ENCODE measurements at places on chromosomes 13 and 19.

GRCh38 chr13:70237131-70237530 is 128.9 kb upstream of the KLHL1 start:
- DNase-seq, result no peak

- no peak for DNase-seq
These were observed 3.7 kb downstream of the TINCR start for GRCh38 chr19:5563935-5564612.

GRCh38 chr19:30780032-30780431 is 407.8 kb downstream of the ZNF536 start:
- no peak for DNase-seq

- DNase-seq, result no peak
These were observed 7.5 kb upstream of the PLA2G4C start for GRCh38 chr19:48118131-48118517.

- DNase-seq, result peak; percentile 6
These were observed 62.0 kb upstream of the EDNRB start for GRCh38 chr13:77980592-77980991.

DNA sequence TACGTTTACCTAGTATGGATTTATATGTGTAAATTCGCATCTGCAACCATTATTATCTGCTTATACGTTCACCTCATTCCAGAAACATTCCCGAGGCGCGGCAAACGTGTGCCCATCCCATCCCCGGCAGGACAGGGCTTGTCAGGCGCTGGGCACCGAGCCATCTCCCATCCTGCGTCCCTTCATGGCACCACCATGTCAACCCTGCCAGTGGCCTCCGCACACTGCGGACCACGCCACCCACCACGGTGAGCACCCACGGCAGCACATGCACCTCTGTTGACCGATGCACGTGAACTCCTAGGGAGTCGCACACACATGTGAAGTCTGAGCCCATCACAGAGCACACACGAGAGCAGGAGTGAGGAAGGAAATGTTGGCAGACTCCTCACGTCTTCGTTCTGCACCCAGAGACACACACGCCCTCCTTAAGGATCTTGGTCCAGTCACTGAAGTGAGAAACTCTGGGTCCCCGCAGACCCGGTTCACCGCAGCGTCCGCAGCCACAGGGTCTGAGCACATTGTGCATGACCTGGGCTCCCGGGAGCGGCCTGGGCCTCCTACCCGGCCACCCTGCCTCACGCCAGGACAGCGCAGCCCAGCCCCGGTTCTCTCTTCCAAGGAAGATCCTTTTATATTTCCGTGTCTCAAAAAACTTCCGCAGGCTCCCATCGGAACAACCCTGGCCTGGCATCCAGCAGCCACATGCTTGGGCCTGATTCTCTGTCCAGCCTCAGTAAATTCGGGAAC is 68.4 kb upstream of the C13orf46 start:
- no peak for DNase-seq

GRCh38 chr13:64568748-64569147 is 2661.4 kb downstream of the PCDH9 start:
- no peak for DNase-seq

DNA sequence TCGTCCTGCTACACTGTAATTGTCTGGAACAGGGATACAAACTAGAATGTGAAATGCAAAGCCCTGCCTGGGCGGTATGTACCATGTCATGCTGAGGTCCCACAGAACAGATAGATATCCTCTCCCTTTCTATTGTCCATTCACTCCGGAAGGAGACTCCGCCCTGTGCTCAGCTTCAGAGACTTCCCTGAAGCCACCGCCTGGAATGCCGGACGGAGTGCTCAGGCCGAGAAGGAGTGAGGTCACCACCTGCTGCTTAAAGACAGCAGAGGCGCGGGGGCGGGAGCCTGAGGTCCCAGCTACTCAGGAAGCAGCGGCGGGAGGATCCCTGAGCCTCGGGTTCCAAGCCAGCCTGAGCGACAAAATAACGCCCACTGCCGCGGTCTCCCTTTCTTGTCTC is 890 bp upstream of the ZNF611 start:
- no peak for DNase-seq

GRCh38 chr13:44142941-44143665 is 230.5 kb upstream of the SERP2 start:
- peak; percentile 77 for DNase-seq

GRCh38 chr13:74966814-74967424 is 515.0 kb downstream of the TBC1D4 start:
- no peak for DNase-seq

DNA sequence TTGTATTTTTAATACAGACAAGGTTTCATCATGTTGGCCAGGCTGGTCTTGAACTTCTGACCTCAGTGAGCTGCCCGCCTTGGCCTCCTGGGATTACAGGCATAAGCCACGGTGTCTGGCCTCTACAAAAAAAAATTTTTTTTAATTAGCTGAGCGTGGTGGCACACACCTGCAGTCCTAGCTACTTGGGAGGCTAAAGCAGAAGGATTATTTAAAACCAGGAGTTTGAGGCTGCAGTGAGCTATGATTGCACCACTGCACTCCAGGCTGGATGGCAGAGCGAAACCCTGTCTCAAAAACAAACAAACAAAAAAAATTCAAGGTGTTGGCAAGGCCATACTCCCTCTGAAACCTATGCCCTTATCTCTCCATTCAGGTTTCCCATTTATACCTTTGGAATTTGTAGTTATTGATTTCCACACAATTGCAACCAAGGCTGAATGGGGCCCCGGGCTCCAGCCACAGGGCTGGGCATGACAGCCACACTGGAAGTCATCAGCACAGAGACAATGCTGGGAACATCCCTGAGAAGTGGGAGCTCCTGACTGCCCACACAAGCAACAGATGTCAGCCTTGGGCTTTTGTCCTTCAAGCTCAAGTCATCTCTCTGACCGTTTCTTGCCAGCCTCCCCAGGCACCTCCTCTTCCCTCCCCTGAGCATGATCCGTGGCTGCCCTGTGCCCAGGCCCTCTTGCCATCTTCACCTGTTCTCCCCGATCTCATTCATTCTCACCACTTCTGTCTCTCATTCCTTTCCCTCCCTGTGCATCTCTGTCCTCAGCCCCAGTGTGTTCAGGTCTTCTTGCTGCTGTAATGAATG is 27.2 kb upstream of the CALM3 start:
- no peak for DNase-seq

DNA sequence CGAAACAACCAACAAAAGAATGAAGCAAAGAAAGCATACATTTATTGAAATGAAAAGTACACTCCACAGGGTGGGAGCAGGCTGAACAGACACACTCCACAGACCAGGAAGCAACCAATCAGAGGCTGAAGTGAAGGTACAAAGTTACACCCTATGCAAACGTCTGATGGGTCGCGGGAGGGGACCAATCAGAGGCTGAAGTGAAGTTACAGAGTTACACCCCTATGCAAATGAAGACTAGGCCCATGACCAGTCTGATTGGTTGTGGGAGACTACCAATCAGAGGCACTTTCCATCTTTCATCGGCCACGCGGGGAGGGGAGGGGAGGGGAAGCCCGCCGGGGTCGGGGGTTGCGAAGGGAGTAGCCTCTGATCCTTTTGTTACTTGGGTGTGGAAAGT is 12.4 kb upstream of the FBL start:
- DNase-seq, result peak; percentile 6

DNA sequence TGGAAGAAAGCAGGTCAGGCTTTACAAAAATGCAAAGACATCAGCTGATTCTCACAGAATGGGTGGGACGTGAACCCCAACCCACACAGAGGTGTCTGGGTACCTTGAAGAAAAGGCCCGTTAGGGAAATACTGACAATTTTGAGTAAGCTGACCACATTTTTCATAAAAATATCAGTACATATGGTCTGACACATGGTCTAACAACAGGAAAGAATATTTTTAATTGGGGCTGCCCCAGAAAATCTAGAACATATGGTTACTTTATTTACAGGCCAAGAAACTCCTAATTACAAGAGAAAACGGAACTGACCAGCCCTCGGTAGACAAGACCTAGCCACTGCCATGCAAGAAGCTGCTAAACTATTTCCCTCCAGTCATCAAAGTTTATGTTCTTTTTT is 48.7 kb upstream of the ITM2B start:
- DNase-seq, result no peak

GRCh38 chr19:6375411-6376010 is at the start of gene PSPN:
Gene PSPN, minus strand, starts transcription at chr19:6375933. Its CDS starts 84 bp downstream, at chr19:6375849.
- no peak for DNase-seq

- DNase-seq, result no peak
These were observed 195.8 kb upstream of the RNF113B start for GRCh38 chr13:98372876-98373275.

DNA sequence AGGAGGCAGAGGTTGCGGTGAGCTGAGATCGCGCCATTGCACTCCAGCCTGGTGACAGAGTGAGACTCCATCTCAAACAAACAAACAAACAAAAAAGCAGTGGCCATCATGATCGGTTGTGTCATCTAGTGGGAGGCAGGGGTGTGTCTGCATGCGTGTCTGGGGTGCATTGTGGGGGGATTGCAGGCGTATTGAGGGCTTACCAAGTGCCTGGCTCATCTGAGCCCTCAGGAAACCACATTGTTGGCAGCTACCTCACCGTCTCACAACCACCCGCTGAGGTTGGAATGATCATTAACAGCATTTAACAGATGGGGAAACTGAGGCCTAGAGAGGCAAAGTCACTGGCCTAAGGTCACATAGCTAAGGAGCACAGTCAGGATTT is 30.5 kb downstream of the NFIC start:
- no peak for DNase-seq

GRCh38 chr19:6069268-6069791 is 41.0 kb downstream of the RFX2 start:
- no peak for DNase-seq

- DNase-seq, result no peak
These were observed 170.4 kb upstream of the UBL3 start for GRCh38 chr13:30020726-30021312.

- DNase-seq, result no peak
These were observed 25.6 kb downstream of the RUBCNL start for GRCh38 chr13:46361276-46361934.

DNA sequence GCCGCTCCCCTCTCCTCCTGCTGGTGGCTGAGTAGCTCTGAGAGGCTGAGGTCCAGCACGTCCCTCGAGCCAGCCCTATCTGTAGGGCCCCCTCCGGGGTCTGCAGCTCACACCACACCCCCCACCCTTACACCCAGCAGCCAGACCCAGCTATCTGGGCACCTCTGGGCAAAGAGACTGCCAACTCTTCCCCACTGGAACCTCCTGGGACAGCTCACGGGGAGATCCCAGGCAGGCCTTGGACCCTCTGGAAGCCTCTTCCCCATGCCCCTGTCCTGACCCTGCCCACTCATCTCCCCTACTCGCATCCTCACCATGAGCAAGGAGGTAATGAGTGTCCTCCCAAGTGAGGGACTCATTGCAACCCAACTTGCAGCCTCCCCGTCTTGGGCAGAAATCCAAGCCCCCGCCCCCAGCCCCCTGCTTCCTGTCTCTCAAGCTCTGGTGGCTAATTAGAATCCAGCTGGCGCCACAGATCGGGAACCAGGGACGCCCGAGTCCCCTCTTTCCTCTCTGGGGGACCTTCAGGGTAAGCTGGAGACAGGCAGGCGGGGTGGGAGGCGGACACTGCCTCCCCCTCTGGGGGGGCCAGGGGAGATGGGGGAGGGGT is 22.1 kb downstream of the ADGRL1 start:
- DNase-seq, result no peak

- DNase-seq, result no peak
These were observed 271.9 kb upstream of the GPC6 start for GRCh38 chr13:92954746-92955145.

GRCh38 chr13:97582170-97582569 is 148.2 kb downstream of the RAP2A start:
- no peak for DNase-seq

DNA sequence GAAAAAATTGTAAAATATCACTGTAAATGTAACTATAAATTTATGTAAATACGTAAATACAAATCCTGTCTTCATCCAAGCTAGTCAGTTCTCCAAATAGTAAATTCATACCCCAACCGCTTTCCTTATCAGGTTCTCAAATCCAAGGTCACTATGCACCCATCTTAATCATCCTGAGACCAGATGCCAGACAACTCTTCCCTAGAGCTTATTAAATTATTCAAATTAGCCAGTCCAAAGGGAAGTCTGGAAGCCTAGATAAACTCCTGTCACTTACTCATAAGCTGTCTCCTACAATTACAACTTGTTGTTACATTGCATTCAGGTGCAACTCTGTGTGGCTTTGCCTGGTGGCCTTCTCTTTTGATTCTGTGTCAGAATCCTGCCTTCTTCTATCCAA is 836.1 kb upstream of the PCDH20 start:
- no peak for DNase-seq

DNA sequence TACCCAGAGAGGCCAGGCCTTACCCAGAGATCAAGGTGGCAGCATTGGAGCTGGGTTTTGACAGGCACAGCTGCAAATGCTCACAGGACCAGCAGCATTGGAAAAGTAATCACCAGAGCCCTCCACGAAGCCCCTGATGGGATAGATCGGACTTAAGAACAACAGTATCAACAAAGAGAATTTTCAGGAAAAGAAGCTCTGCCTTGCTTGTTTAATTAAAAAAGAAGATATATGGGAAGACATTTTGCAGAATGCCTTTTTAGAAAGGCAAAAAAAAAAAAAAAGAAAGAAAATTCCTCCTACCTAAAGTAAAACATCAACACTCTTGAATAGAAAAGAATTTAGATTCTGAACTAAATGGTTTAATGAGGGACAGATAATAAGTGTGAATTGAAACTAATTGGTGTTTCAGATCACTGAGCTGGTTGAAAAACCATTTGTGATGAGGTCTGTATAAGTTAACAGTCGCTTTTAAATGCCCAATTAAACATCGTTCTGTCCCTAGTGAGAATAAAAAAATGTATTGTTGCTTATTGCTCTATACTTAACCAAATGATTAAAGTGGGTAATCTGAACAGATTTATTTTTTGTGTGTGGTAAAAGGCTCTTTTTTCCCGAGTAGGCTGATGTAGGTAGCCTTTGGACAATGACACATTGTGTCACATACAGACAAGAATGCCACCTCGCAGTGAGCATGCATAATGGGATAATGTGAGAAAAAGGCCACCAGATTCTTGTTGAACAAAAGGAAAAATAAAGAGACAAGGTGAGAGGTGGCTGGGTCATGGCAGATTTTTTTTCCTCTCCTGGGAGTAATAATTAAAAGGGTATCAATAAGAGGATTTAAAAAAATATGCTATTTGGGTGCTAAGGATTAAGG is 93.0 kb upstream of the ARGLU1 start:
- DNase-seq, result no peak

GRCh38 chr13:30731361-30732045 is 3.8 kb upstream of the ALOX5AP start:
- DNase-seq, result no peak
